Activated naive CD8-positive, alpha-beta T cell treated with anti-CD3 and anti-CD28 coated beads for 36 hours (primary cell): ENCODE measurements at places on chromosomes 2 and 18. TPM values are rescaled to one million over a fixed set of nuclear protein-coding genes. Genes with fewer than 3 reads are reported as not detected.

- no peak for DNase-seq
Measured at GRCh38 chr2:56465491-56465890, 281.7 kb downstream of the CCDC85A start.

Gene ASTL
- 23.3 TPM for total RNA-seq

Gene VWC2L
- total RNA-seq = not detected

Gene HJURP
- 78.1 TPM for total RNA-seq

- no peak for DNase-seq
Measured at GRCh38 chr2:72095364-72095763, 52.3 kb downstream of the CYP26B1 start.

DNA sequence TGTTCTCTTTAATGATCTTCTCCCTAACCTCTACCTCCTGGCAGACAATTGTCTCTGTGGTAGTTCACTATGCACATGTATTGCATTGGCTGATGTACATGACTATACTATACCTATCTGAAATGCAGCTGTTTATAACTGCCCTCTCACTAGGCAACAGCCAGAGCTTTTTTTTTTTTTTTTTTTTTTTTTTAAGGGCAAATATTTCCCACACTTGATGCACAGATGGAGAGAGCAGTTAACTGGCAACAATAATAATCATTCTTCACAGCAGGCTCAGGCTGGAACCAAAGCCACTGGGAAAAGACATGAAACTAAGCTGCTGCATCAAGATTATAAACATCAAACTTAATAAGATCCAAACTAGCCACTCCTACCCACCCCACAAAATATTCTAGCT lies 707.7 kb downstream of the LRP1B start:
- no peak for DNase-seq

DNA sequence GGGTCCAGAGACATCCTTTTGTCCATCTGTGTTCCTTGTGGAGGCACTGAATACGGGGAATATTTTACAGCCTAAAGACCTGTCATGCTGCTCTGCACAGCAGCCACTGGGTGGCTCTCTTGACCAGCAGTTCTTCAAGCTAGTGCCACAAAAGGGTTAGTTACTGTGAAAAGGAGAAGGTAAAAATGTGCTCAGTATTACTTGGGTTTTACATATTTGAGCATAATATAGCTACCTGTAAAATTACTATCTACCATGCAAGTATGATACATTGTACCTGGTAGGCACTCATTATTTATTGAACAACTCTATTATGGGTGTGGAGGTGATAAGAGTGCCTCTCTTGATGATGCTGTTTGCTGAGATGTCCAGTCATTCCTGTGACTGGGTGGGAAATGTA lies 23.6 kb downstream of the FZD5 start:
- DNase-seq = peak; percentile 29

DNA sequence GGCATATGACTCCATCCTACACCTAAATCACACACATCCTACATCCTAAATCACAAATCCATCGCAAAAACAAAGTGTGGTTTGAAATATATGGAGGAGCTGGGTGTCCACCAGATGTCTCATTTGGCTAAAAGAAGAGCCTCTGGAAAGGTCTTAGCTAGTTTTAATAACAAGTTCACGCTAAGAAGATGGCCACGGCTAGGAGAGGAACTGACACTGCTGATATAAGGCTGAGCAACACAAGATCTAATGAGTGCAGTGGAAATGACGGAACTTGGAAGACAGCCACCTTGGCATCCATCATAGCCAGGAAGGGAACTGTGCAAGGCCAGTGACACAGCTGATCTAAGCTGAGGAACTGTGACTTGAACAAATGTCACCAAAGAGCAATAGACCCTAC lies 60.0 kb upstream of the AGAP1 start:
- DNase-seq = no peak

GRCh38 chr2:144159240-144159639 lies 360.7 kb downstream of the ZEB2 start:
- no peak for DNase-seq

DNA sequence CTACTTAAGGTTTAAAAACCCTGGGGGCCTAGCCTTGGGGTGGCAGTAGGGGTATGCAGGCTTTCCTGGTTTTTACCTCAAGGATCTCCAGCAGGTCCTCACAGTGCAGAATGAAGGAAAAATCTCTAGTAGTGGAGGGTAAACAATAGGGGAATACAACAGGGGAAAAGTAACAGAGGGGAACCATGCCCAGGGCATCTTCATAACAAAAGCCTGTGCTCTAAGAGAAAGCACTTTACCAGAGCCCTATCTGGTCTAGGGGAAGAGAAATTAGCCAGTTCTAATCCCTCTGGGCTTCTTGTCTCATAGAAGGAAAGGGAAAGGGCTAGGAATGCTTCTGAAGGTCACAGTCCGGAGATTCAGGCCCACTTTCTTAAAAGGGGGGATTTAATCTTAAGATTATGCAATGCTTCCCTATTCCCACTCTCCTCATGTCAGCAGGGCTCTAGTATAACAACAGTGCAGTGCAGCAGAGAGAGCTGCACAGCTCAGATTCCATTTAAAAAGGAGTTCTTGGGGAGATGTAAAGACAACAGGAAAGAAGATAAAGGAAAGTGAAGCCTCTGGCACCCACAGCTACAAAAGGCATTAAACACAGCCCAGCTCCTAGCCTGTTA lies 149.0 kb upstream of the CYP1B1 start:
- no peak for DNase-seq
